ENCODE measurements at places on chromosomes 3 and 15.
A peak's percentile ranks its signal among the peaks of the same experiment; 100 is the strongest.

GRCh38 chr3:20400281-20400680, 214.3 kb upstream of the SGO1 start:
- no peak for DNase-seq

- no peak for DNase-seq
Measured at GRCh38 chr3:128551867-128552266, 58.9 kb upstream of the GATA2 start.

GRCh38 chr3:138314751-138315150, 14.9 kb downstream of the NME9 start:
- no peak for DNase-seq

DNA sequence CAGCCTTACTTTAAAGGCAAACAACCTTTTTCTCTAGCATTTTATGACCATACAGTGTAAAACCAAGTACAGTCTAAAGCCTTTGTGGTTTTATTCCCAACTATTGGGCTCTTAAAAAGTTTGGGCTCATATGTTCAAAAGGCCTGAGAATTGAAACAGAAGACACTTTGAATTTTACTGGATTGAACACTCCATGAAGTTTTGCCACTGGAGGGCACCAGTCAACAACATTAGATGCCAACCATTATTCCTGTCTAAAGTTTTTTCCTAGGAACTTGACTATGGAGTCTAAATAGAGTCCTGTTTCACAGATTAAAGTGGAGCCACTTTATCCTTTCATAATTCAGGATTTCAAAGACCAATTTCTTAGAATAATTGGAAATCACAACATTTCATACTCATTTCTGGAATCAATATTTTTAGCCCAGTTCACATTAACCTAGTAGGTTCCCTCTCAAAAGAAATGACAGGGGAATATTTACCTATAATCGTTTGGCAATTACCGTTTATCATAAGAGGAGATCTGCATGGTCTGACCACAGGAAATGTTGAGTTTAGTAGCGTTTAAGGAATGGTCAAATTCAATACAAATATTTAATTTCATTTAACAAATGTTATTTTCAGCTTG, 244.1 kb upstream of the PDZRN3 start:
- DNase-seq = no peak

DNA sequence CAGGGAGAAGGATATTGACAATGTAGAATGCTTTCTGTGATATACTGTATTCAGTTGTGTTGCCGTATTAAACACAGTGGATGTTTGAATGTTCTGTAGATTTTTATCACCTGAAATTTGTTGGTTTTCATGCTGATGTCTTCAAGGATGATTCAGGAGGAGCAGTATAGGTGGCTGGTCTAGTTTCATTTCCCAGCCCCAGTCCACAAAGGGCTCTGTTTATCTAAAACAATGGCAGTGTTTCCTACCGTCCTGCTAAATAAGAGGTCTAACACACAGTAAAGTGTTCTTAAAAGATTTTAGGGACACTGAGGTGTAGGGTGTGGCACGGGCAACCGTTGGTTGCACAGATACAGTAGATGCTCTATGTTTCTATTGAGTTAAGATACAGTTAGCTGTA, 26.0 kb downstream of the NEO1 start:
- no peak for DNase-seq

DNA sequence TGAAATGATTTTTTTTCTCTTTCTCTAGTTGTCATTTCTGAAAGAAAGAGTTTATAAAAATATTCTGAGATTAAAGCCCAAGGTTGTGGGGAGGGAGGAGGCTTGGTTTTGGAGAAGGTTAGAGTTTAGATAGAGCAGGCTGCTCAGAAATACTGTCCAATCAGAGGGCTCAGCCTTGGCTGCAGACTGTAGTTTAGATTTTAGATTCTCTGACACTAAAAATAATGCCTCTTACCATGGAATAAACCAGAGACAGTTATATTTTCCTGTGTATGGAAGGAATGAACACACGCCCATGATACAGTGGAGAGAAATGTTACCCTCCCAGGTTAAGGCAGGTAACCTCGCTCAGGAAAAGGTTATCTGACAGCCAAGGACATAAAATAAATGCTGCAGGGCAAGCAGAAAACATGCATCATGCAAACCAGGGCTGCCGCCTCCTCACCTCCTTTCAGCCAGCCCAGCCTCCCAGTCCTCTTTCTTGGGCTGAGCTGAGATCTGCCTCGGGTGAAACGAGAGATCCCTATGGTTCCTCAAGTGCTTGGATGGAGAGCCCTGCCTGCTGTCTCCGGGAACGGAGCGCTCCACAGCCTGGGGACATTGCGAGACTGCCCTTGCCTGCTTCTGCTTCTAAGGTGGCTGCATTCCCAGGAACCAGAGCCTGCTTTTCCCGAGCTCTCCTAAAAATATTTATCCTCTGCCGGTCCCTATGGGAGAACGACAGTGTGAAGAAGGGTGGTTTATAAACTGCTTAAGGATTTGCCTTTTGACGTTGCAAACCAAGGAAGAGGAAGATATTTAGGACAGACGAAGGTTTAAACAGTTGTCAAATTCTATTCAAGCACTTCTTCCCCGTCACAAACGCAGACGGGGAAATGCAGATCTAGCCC, 848 bp downstream of the NCEH1 start:
- peak; percentile 2 for DNase-seq

DNA sequence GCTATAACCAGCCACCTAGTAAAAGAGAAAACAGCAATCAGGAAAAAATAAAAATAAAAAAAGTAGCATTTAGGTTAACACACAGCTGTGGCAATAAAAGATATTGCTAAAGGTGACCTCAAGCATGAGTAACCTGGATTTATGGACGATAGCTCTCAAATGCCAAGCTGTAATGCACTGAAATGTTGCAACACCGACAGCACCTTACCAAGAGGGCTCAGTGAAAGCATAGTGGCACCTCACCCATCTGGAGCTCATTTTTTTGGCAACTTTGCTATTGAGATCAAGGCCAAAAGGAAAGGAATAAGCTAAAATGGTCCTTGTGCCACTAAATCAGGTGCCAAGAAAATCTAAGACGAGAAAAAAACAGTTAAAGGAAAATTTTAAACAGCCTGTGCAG, 2.5 kb downstream of the HACD2 start:
- DNase-seq = no peak

GRCh38 chr15:75648156-75649000, 666 bp downstream of the SNX33 start:
- no peak for DNase-seq

DNA sequence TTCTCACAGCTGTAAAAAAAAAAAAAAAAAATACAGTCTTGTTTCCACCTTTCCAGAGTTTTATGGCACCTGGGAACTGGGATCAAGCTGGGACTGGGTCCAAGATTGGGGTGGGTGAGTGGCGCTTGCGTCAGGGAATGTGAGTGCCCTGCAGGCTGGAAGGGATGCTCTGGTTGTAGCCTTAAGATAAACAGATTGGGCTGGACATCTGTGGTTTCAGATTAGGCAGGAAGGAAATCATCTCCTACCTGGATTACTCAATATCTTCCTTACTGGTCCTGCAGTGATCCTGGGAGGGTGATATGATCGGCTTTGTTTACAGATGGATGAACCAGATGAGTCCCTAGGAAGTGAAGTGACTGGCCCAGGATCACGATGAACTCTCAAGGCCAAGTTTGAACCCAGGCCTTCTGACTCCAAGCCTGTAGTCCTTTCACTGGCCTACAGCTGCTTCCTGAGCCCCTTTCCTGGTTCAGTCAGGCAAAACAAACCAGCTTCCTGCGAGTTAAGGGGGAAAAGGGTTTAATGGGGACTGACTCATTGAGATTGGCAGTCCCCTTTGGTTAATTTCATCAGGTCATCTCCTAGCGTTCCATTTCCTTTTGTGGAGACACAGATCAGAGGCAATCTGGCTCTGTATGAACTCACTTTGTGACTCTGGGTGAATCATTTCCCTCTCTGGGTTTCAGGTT, 179.8 kb downstream of the THSD4 start:
- peak; percentile 3 for DNase-seq

- DNase-seq = no peak
Measured at GRCh38 chr3:186782542-186783057, 777 bp upstream of the EIF4A2 start.

GRCh38 chr15:59020322-59020721, 32.9 kb downstream of the RNF111 start:
- DNase-seq = no peak

- DNase-seq = no peak
Measured at GRCh38 chr15:73752806-73753193, 351 bp downstream of the INSYN1 start.

DNA sequence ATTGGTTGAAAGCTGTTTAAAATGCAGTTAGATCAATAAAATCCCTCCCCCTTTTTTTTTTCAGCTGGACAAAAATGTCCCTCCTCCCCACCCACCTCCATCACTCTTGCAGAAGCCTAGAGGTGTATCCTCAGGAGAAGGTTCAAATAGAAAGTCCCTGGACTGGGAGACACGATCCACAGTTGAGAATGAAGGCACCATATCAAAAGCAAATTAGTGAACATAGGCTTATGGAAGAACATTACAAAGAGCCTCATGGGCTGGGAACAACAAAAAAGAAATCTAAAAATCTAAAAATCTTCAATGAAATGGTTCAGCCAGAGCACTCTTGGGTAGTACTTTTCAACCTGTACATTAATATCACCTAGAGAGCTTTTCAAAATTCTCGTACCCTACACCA, 46.2 kb downstream of the GHSR start:
- DNase-seq = no peak

DNA sequence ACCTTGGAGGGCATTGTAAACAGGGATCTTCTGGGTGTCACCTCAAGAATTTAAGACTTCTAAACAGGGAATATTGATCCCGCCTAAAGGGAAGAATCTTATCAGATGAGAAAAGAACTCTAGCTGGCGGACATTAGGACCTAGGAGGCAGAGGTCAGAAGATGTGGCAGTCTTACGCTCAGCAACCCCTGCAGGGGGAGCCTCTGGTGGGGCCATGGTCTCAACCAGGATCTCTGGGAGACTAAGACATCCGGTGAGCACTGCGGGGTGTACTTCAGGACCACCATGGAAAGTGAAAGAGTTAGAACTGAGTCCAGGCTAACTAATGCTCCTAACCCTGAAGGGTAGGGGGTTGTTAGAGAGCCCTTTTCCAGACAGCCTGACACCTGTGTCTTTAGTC, 295.2 kb downstream of the VGLL3 start:
- DNase-seq = no peak

- no peak for DNase-seq
Measured at GRCh38 chr3:30343861-30344260, 262.5 kb upstream of the TGFBR2 start.

DNA sequence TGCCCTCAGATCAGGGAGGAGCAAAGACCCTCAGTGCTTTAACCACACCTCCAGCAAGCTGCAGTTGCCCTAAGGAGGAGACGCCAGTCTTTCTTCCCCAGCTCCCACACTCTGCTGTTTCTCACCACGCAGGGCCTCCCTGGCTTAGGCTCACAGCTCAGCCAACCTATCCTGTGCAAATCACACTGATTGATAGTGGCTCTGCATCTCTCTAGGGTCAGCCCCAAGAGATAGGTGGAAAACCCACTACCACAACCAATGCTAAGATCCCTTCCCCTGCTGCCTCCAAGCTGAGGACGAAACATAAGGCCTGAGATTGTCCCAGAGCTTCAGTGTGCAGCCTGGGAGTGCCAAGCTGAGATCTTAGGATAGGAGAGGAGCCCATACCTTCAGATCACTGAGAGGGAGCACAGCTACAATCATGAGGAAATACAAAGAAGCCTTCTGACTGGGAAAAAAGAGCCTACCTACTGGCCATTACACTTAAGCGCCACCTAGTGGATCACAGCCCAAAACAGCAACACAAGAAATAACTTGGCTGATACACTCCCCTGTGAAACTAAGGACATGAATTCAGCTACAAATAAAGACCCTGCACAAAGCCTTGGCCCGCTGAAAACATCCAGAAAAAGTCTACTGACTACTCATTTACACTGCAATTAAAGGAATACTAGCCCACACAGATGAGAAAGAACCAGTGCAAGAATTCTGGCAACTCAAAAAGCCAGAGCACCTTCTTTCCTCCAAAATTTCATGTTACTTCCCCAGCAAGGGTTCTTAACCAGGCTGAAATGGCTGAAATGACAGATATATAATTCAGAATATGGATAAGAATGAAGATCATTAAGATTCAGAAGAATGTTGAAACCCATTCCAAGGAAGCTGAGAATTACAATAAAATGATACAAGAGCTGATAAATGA, 271.5 kb upstream of the DCBLD2 start:
- DNase-seq = peak; percentile 48

DNA sequence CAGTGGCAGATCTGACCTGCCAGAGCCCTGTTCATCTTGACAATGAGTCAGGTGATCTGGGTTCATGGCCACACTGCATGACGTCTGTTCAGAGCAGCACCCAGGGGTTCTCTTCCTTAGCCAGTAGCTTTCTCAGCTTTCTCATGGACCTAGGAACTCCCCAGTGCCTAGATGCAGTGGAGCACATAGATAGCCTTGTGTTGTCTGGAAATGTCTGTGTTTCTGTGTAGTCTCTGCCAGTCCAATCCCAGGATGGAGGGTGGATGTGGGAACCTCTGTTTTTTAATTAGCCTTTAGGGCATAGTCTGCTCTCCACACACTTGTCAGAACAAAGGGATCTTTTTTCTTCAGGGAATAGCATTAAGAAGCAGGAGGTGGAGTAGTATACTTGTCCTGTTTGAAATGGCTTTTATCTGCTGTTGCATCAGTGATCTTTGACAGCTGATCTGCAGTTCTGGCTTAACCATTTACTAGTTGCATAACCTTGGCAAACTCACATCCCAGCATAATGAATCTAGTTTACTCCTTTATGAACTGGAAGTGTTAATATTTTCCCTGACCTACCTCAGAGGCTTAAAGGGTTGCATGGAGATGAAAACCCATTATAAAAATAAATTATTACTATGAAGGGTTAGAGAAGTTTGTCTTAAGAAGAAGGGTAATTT, 16.1 kb upstream of the CACNA1D start:
- no peak for DNase-seq

DNA sequence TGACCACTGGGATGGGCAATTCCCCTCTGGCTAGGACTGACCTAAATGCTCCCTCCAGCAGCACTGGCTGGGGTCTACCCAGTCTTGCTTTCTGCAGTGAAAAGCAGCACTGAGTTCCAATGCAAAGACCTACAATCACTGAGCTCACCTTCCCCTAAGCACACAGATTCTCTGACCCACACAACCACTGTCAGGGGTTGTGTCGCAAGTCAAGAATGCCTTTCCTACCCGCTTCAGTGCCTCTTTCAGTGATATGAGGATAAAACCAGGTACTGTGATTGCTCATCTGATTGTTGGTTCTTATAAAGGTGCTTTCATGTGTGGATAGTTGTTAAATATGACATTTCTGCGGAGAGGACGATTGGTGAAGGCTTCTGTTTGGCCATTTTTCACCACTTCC, 345.6 kb downstream of the GAP43 start:
- DNase-seq = no peak

GRCh38 chr3:64163019-64163754, 62.1 kb downstream of the PRICKLE2 start:
- no peak for DNase-seq

DNA sequence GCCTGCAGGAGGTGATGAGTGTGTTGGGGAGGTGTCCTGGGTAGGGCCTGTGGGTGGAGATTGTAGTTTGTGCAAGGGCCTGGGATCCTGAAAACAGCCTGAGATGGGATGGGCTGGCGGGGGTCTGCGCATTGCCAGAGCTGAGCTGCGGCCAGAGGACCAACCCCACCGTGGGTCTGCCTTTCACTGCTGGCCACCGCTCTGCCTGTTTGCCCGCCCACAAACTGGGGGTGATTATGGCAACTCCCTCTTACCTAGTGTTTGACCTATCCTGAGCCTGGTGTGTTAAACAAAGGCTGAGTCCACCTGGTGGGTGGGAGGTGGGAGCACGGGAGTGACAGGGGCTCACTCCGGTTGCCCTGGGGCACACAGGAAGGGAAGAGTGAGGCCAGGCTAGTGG, 9.8 kb downstream of the ABTB1 start:
- DNase-seq = no peak
